ENCODE measurements at places on chromosomes 7 and 10.

GRCh38 chr7:30533886-30534285, 29.3 kb upstream of the GGCT start:
- no peak for DNase-seq

DNA sequence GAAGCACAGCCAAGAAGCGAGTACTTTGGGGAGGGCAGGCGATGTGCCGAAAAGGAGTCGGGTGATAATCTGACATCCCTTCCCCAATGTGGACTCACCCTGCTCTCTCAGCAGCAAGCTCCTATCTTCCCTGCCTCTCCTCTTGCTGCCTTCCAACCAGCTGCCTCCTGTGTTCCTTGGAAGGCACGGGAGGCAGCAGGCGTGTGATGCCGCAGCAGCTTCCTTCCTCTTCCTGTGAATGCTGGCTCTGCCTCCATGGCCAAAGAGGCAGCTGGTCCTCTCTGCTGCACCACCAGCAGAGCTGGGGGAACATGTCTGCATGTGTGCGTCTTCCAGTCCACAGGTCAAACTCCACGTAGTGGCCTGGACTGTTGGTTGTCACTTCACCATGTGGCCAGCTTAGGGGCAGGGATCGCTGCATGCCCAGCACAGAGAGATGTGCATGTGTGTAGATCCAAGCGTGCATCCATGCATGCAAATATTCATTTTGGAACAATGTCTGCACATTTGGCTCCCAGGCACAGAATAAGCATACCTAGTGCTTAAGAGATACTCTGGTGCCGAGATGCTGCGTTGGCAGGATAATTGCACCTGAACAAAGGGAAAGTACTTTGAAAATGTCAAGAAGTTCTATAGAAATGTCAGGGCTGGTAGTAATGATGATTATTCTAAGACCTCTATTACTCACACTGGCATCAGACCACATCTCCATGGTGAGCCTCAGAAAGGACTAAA, 499.8 kb downstream of the PLXNA4 start:
- no peak for DNase-seq

DNA sequence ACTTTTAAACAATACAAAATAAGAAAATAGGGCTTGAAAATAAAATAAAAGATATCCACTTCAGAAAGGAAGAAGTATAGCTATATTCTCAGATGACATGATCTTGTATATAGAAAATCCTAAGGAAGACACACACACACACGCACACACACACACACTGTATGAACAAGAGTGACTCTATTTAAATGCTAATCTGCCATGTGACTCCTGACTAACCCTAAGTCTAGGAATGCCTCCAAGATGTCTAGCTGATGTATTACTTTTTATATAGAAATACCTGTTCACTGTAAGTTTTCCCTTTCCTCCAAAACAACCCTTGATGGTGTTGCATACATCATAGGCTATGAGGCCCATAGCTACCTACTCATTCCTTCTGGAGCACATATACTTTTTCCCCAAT, 173.1 kb upstream of the LRRTM3 start:
- peak; percentile 37 for DNase-seq

- DNase-seq, result no peak
Observed at GRCh38 chr10:49277973-49278372, 21.0 kb upstream of the C10orf71 start.

DNA sequence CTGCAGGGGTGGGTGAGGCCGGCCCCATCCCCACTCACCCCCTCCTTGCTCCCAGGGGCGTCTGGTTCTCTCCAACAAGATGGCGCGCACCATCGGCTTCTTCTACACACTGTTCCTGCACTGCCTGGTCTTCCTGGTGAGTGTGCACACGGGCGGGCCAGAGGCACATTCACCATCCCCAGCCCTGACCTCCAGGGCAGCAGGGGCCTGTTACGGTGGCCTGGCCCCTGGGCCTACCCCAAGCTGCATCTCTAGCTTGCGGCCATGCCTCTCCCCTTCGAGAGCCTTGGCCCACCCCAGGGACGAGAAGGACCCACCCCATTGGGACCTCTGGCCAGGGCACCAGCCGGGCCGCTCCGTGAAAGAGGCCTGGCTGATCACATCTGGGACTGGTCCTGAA, 4.9 kb upstream of the SH2B2 start:
- DNase-seq, result no peak

GRCh38 chr7:90645784-90646183, 49.7 kb downstream of the CDK14 start:
- peak; percentile 16 for DNase-seq

- DNase-seq, result peak; percentile 7
Observed at GRCh38 chr7:156820445-156821063, 72.4 kb downstream of the LMBR1 start.

- no peak for DNase-seq
Observed at GRCh38 chr7:102424787-102425218, 8.6 kb upstream of the ORAI2 start.

GRCh38 chr10:71765906-71766716, 7.2 kb downstream of the VSIR start:
- DNase-seq, result no peak

DNA sequence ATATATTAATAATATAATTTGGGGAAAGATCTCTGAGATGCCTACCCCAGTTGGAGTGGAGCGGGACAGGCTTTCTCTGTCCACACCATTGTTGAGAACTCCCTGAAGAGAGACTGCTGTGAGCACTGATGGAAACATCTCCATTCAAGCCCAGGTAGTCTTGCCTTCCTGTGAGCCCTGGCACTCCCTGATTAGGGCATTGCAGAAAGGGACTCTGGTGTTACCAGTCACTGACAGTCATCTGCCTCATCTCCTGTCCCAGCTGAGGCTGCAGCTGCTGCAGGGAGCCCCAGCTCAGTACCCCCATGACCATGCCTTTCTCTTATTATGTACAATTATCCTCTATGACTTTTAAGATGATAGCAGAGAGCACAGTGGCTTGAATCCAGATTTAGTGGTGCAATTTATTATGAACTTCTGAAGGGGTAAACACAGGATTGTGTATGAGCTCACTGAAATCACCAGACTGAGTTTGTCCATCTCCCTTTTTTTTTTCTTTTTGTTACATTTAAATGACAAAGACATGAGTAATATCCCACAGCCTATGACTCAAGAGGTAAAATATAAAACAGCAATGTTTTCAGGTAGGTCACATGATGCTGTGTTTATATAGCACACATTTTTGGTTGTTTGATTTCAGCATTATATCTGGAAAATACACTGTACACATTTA, 236.9 kb downstream of the SLC25A13 start:
- DNase-seq, result peak; percentile 65

GRCh38 chr7:47807756-47808155, 140.5 kb downstream of the PKD1L1 start:
- DNase-seq, result no peak

DNA sequence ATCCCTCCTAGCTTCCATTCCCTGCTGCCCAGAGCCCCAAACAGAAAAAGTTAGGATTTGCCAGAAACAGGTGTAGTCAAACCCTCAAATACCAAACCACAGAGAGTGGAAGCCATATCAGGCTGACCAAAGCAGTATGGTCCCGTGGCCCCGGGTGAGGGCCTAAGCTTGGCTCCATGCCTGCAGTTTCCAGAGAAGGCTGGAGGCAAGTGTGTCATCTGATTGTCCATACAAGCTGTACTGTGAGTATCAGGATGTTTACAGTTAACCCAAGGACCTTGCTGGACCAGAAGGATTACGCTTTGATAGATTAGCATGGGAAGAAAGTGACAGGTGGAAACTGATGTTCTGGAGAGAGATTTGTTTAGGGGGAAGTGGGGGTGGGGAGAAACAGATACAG, 96.3 kb downstream of the PRKAG2 start:
- DNase-seq, result no peak

DNA sequence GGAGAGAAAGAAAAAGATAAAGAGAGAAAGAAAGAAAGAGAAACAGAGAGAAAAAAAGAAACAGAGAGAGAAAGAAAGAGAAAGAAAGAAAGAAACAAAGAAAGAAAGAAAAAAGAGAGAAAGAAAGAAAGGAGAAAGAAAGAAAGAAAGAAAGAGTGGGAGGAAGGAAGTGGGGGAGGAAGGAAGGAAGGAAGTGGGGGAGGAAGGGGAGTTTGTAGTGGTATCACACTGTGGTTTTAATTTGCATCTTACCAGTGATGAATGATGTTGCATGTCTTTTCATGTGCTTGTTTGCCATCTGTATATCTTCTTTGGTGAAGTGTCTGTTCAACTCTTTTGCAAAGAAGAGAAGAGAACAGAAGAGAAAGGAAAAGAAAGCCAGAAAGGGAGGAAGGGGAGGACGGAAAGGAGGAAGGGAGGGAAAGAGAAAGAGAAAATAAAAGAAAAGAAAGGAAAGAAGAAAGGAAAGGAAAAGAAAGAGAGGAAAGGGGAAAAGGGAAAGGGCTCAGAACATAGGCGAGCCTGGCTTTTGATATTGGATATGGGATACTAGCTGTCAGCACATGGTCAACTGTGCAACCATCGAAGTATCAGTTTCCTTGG, 79.2 kb upstream of the FRMD4A start:
- no peak for DNase-seq

DNA sequence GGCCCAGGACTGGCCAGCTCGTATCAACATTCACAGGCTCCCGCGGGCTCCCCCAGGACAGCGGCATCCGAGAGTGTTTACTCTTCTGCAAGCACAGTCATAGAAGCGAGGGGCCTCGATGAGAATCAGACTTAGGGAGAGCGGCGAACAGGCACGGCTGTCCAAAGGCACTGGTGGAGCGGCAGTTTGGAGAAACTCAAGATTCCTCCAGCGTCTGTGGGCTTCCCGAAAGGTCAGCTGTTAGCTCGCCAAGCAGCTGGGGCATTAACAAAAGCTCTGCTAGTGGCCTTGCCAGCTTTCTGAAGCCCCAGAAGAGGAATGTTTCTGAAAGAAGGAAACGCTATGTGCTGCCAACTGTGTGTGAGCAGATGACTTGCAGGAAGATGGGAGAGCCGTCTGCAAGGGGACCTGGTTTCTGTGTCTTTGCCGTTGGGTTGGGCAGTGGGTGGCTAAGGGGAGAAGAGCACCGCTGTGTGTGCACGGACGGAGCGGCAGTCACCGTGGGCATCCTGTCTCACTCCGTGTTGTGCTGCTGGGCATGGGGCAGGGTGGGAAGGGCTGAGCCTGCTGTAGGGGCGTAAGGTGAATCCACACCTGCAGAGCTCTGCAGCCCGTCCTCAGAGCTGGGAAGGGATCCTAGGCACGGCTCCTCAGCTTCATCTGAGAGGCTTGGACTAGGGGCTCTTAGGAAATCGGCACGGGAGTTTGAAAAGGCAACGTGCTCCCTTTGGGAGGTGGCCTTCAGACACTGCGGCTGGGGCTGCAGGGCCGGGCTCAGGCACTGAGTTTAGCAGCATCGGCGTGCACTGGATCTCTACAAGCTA, 42.1 kb downstream of the AMZ1 start:
- DNase-seq, result peak; percentile 54

DNA sequence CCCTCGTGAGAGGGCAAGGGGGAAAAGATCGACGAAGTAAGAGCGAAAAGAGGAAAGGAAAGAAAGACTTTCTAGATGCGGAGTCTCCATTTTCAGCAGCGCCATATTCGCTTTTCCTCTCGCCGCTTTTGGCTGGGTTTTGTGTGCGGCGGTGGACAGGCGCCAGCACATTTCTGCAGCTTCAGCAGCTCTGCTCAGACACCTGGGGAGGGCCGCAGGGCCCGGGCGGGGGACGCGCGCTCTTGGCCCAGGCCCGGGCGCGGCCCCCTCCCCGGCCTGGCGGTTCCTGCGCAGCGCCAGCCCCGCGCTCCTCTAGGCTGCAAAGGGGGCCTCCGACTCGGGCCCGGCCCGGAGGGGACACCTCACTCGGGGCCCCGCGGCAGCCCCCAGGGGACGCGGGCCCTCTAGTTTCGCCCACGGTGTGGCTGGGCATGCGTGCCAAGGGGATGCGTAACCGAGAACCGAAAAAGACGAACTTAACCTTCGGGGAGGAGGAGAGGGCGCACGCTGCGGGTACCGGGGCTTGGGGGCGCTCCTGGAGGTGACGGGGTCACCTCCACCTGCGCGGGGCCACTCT, 34.5 kb upstream of the EBLN1 start:
- DNase-seq, result peak; percentile 32

DNA sequence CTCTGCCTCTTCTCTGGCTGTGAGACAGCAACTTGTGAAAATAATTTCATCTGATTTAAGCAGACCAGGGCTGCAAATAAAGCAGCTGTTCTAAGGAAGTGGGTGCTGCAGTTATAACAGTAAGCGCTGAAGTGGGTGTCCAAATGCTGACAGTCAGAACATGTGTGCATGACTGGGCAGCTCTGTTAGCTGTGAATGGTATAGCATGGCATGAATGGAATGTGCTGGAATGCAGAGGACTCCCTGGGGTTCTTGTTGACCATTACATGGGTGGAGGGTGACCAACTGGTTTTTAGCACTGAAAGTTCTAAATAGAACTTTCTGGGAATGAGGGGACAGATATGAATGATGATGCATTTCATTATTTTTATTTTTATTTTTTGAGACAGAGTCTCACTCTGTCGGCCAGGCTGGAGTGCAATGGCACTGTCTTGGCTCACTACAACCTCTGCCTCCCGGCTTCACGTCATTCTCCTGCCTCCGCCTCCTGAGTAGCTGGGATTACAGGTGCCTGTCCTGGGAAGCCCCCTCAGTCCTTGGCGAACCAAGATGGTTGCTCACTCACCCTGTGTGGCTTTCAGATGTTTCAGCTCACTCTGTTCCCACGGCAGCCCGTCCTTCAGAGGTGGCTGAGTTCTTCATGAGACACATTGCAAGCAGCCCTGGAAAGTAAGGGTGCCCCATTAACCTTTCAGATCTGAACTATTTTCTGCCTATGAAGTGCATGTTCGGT, 319.8 kb upstream of the PHYHIPL start:
- DNase-seq, result peak; percentile 100

DNA sequence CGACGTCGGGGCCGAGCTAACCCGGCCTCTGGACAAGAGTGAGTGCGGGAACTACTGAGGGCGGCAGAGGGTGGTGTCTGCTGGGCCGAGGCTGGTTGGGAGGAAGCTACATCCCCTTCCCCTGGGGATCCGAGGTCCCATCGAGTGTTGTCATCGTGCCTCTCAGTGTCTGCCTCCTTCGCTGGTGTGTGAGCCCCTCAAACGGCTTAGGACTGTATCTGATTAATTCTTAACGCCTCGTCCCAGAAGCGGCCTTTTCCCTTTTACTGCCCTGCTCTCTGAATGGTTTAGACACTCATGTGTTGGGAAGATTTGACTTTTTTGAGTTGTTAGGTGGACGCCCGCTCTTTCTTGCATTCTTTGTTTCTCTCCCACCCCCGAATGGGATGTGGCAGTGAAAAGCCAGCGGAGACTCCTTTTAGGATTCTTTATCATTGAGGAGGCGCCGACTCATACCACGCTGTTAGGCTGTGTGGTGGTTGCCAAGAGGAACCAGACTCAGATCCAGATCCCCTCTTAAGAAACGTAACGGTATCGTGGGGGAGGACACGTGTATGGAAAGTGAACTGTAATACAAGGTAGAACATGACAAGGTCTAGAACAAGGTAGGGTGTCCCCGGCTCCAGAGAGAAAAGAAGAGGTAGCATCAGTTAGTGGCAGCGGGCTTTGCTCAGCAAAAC, 631 bp downstream of the SUPV3L1 start:
- peak; percentile 21 for DNase-seq

GRCh38 chr7:4065190-4065589, 616.9 kb upstream of the FOXK1 start:
- DNase-seq, result no peak

DNA sequence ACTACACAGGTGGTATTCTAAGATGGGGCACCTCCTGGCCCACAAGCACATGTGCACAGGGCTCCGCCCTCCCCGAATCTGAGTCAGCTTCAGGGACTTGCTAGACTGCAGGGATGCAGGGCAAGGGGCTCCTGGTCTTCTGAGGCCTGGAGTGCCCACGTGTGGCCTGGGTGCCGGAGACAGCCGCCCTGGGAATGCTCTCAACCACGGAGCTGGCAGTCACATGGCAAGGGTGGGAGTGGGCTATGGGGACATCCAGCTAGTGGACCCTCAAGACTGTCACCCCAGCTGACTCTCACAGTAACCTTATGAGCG, 42.7 kb downstream of the CFAP46 start:
- DNase-seq, result no peak

All from LHCN-M2 (cell line).